ENCODE measurements at places on chromosomes 5 and 9.

DNA sequence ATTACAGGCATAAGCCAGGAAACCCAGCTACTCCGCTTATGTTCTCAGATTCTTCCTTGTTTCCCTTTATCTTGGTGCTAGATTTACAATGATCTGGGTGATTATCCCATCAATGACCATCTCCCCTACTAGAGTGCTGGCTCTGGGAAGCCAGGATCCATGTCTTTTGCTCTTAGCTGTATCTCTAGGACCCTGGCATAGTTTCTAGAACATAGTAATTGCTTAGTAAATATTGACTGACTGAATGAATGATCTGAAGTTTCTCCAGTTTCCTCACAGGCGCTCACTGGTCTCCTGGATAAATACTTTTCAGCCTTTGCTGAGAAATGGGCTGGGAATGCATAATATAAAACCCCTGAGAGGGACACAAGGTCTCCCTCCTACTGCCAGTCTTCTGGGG lies 60.0 kb upstream of the KLF9 start:
- H3K27me3 ChIP-seq: no peaks in the 10 kb centered on the region
- no peak overlapping the region for H3K4me3 ChIP-seq
- H3K4me1 ChIP-seq: peaks cover 19% of the 10 kb centered on the region
- H3K27ac ChIP-seq: no peak overlapping the region

GRCh38 chr9:14967450-14968321 lies 57.5 kb upstream of the FREM1 start:
- no peaks in the 10 kb centered on the region for H3K27me3 ChIP-seq
- DNase-seq: no peak
- no peaks in the 10 kb centered on the region for H3K36me3 ChIP-seq
- no peak overlapping the region for H3K4me3 ChIP-seq

GRCh38 chr5:141934099-141934844 lies 10.6 kb downstream of the DELE1 start:
- H3K36me3 ChIP-seq: peaks cover 26% of the 10 kb centered on the region
- H3K4me3 ChIP-seq: no peak overlapping the region
- no peaks in the 10 kb centered on the region for H3K4me1 ChIP-seq
- DNase-seq: no peak
- H3K27me3 ChIP-seq: no peaks in the 10 kb centered on the region
- no peak overlapping the region for H3K27ac ChIP-seq

GRCh38 chr5:18544421-18544820 lies 910.2 kb downstream of the TAF11L14 start:
- no peak overlapping the region for H3K27ac ChIP-seq
- H3K36me3 ChIP-seq: no peaks in the 10 kb centered on the region
- H3K4me3 ChIP-seq: no peak overlapping the region
- H3K4me1 ChIP-seq: no peaks in the 10 kb centered on the region
- H3K27me3 ChIP-seq: no peaks in the 10 kb centered on the region

- H3K4me3 ChIP-seq: peak overlapping the region; percentile 10
- H3K27ac ChIP-seq: no peak overlapping the region
- H3K4me1 ChIP-seq: peaks cover 4% of the 10 kb centered on the region
- H3K36me3 ChIP-seq: no peaks in the 10 kb centered on the region
- peak; percentile 79 for DNase-seq
Observed at GRCh38 chr9:77011973-77012821, 7.3 kb upstream of the FOXB2 start.

DNA sequence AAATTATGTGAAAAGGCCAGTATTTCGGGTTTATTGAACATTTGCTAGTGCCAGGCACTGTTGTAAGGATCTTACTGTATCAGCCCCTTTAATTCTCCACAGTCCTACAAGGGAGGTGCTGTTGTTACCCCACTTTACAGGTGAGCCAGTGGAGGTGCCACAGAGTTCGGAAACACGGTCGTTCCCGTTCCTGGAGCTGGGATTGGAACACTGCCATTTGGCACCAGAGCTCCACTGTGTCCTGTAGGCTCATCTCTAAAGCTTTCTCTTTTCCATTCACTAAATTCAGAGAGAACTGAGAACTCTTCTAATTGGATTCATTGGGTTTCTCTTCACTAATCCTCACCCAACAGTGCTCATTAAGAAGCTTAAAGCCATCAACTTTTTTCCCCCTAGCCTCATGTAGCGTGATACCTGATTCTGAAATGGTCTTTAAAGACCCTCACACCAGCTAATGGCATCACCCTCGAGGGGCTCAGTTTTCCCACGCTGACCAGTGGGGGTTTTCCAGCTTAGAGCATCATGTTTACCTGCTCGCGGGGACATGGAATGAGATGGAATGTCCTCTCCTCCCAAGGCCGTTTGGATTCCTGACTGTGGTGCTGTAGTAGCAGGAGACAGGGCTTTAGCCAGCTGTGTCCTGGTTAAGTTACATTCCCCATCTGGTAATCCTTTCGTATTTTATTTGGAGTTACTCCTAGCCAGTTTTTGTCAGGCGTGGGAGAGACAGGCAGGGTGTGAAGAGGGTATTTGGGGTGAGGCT lies 5.8 kb downstream of the ERGIC1 start:
- no peaks in the 10 kb centered on the region for H3K27me3 ChIP-seq
- H3K27ac ChIP-seq: no peak overlapping the region
- H3K4me1 ChIP-seq: peaks cover 34% of the 10 kb centered on the region
- DNase-seq: no peak
- H3K4me3 ChIP-seq: no peak overlapping the region
- peaks cover 2% of the 10 kb centered on the region for H3K36me3 ChIP-seq

GRCh38 chr5:321726-322251 lies 275 bp downstream of the AHRR start:
- DNase-seq: no peak
- H3K27me3 ChIP-seq: peaks cover 32% of the 10 kb centered on the region
- peaks cover 9% of the 10 kb centered on the region for H3K4me1 ChIP-seq
- H3K36me3 ChIP-seq: peaks cover 17% of the 10 kb centered on the region
- H3K4me3 ChIP-seq: peak overlapping the region; percentile 60
- no peak overlapping the region for H3K27ac ChIP-seq

- DNase-seq: no peak
- no peak overlapping the region for H3K4me3 ChIP-seq
- no peaks in the 10 kb centered on the region for H3K4me1 ChIP-seq
- no peaks in the 10 kb centered on the region for H3K27me3 ChIP-seq
- H3K27ac ChIP-seq: no peak overlapping the region
- H3K36me3 ChIP-seq: no peaks in the 10 kb centered on the region
Observed at GRCh38 chr5:7181841-7182240, 214.1 kb upstream of the ADCY2 start.

GRCh38 chr5:102221949-102222348 lies 74.1 kb downstream of the SLCO4C1 start:
- H3K4me1 ChIP-seq: no peaks in the 10 kb centered on the region
- H3K36me3 ChIP-seq: no peaks in the 10 kb centered on the region
- no peaks in the 10 kb centered on the region for H3K27me3 ChIP-seq
- no peak for DNase-seq
- H3K27ac ChIP-seq: no peak overlapping the region

DNA sequence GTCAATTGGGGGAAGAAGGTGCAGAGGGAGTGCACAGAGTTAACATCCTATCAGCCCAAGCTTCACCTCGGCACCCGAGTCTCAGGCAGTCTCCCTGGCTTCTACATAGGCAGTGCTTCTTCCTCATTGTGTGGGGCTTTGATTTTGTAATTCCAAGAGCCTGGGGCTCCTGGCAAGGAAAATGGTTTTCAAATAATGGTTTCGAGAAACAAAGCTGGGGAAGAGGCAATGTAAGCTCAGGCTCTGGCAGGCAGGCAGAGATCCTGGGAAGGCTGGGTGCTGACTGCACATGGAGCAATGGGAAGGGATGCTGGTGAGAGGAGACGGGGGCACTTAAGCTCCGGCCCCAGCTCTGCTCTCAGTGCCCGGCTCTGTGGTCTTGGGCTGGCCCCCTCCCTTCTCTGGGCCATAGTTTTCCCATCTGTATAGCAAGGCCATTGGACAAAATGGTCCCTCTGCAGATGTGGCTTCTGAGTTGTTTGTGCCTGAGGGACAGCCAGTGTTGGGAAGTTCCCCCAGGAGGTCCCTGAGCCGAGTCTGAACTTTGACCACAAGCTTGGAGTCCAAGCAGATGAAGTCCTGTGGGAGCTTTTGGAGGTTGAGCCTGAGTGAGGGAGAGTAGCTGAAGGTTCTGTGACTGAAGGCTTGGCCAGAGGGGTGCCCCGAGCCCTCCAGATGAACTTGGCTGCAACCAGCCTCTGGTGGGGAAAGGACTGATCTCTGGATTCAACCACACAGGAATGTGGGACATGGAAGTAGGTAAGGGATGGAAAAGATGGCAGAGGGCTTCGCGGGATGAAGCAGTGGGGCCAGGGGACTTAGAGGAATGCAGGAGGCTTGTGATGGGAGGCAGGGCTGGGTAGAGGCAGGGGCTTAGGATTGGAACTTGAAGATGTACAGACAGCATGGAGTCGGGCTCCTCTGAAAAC lies 28.5 kb upstream of the IL17B start:
- no peak overlapping the region for H3K27ac ChIP-seq
- no peak for DNase-seq
- no peaks in the 10 kb centered on the region for H3K36me3 ChIP-seq
- no peaks in the 10 kb centered on the region for H3K27me3 ChIP-seq

DNA sequence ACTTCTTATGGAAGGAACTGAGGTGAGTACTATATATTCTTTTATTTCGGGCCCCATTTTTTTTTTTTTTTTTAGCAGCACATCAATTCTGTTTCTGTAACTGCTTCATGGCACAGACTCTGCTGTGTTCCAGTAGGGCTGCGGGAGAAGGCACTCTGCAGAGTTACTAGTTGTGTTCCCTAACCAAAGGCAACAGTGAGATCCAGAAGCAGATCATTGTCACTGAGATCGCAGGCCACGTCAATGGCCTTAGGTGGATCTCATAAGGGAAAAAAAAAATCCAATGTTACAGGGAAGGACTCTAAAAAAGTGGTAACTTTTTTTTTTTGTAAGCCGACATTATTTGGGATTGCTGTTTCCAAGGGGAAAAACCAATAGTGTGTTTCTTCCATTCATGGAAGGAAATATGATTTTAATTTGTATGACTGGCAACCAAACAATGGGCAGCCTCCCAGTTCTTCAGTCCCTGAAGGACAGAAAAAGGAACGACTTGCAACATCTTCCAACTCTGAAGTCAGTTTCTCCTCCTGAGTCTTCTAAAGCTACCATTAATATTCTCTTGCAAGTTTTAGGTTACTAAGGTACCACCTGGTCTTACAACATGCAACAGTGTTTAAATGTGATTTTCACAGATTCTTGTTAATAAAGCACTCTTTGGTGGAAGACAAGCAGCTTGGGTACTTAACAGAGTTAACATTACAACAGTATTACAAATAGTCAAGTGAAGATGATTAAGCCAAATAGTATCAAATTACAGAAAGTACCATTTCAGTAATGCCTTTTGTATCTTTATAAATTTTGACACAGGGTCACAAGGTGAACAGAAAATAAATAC lies 52.8 kb downstream of the HABP4 start:
- H3K4me3 ChIP-seq: no peak overlapping the region
- no peaks in the 10 kb centered on the region for H3K4me1 ChIP-seq
- no peaks in the 10 kb centered on the region for H3K27me3 ChIP-seq
- no peak for DNase-seq

GRCh38 chr9:109047259-109047658 lies 34.0 kb upstream of the CTNNAL1 start:
- no peak overlapping the region for H3K27ac ChIP-seq
- DNase-seq: no peak
- H3K27me3 ChIP-seq: no peaks in the 10 kb centered on the region
- peaks cover 13% of the 10 kb centered on the region for H3K4me1 ChIP-seq
- H3K36me3 ChIP-seq: peaks cover 58% of the 10 kb centered on the region
- no peak overlapping the region for H3K4me3 ChIP-seq

DNA sequence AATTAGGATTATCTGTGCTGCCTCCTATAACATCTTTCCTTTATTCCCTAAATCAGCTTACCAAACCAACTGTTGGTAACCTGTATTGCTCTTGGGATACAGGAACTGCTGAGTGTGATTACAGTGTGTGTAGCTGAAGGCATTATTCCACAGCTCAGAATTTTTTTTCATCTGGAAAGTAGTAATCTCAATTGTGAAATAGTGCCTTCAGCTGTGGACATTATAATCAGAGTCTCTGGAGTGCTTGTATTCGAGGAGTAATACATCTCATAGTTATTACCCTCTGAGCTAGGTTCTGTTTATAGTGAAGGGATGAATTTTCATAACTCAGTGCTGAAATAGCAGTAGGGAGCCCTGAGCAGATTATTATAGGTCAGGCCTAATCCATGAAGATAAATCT lies 199.5 kb downstream of the MAST4 start:
- no peaks in the 10 kb centered on the region for H3K36me3 ChIP-seq
- no peak for DNase-seq
- H3K4me1 ChIP-seq: no peaks in the 10 kb centered on the region
- no peak overlapping the region for H3K4me3 ChIP-seq
- H3K27me3 ChIP-seq: peaks cover 14% of the 10 kb centered on the region

Measured in activated CD4-positive, alpha-beta memory T cell treated with anti-CD3 and anti-CD28 coated beads for 36 hours (primary cell).